CD4-positive, alpha-beta T cell treated with Interleukin-10 for 1 hour (primary cell): ENCODE measurements at places on chromosomes 12 and 14.

- no peak for DNase-seq
Measured at GRCh38 chr12:128951448-128951847, 98.2 kb downstream of the GLT1D1 start.

DNA sequence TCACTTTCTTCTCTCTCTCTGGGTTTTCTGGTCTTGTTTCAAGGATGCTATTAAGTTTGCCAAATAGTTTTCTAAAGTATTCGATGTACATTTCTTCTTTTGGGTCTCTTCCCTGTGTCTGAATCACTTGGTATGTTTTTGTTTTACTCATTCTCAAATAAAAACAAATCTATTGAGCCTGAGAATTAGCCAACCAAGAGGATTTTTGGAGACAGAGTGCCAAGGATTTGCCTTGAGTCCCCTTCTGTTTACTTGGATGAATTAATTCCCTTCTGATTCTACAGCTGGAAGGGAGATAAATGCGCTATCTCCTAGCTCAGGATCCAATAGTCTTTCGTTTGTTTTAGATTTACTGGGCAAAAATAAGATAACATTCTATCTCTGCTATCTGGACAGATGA lies 255.5 kb downstream of the SYT10 start:
- DNase-seq = no peak

GRCh38 chr12:48420039-48420775 lies 52.2 kb upstream of the ANP32D start:
- DNase-seq = no peak

- no peak for DNase-seq
Measured at GRCh38 chr12:51866762-51867161, 18.2 kb upstream of the FIGNL2 start.

DNA sequence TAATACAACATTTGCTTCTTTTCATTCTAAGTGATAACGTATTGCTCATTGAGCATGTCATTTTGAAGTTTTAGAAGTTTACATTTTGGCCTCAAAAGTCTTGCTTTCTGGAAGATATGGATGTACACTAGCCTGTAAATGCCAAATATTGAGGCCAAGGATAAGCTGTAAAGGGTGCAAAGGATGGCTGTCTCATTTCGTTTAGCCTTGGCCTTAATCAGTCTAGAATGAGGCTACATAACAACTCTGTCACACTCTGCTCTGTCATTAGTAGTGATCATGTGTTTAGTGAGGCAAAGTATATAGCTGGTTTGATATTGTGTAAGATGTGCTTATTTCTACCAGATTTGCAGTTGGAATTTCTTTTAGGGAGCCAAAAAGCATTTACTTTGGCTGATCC lies 344.5 kb downstream of the TMTC2 start:
- DNase-seq = no peak

DNA sequence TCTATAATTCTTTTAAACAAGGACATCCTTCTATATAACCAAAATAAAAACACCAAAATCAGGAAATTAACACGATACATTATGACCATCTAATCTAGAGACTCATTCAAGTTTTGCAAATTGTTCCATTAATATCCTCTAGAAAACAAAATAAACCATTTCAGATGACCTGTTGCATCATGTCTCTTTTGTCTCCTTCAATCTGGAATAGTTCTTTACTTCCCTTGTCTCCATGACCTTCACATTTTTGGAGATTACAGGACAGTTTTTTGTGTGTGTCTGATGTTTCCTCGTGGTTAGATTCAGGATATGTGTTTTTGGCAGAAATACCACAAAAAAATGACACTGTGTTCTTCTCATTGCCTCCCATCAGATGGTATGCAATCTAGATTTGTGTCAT lies 12.5 kb upstream of the DCAF4 start:
- no peak for DNase-seq

DNA sequence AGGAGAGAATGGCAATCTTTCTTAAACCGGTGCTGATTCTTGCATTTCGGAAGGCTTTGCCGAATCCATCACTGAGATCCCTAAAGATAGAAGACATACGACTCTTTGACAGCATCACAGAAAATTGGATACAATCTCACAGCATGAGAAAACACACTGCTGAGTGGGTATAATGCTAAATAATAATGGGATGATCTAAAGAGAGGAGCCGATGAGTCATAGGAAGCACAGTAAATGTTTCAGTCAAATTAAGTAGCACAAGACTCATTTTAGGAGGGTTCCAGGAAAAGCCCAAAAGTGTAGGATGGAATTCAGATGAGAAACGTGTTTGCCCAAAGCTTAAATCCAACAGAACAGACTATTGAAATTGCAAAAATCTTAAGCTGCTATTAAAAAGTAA lies 81.7 kb downstream of the CPNE8 start:
- no peak for DNase-seq

- DNase-seq = peak; percentile 45
Measured at GRCh38 chr14:106094654-106095189, 568.3 kb downstream of the TMEM121 start.

- DNase-seq = no peak
Measured at GRCh38 chr12:132847363-132848356, 19.0 kb upstream of the GOLGA3 start.

GRCh38 chr12:110010853-110011723 lies 11.9 kb downstream of the ANKRD13A start:
- peak; percentile 40 for DNase-seq

DNA sequence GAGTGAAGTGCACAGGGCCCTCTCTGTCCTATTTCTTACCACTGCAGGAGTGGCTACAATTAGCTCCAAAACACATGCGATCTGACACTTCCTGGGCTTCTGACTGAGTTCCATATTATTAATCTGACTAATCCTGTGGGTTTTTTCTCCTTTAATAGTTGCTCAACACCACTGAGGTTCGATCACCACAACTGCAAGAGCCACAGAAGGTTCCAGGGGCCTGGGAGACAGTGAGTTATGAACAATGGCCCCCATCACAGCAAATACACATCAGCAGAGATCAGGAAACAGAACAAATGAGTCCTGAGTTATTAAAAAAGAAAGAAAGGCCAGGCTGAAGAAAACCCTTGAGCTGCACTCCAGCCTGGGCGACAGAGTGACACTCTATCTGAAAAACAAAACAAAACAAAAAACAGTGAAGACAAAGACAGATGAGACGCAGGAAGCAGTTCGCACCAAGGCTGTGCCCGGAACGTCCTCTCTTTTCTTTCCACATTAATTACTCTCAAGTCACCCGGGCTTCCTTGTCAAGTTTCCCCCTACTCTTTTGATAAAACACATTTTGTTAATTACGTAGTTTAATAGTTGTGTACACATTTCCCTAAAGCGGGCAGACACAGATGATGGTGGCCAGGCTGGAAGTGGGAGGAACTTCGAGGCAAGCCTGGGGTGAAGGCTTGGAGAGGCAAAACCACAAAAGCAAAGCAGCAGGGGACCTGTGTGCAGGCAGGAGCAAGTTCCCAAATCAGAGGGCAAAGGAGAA lies 42.7 kb downstream of the CDC42BPB start:
- DNase-seq = no peak

GRCh38 chr14:63470962-63471793 lies 72.0 kb downstream of the PPP2R5E start:
- peak; percentile 19 for DNase-seq

DNA sequence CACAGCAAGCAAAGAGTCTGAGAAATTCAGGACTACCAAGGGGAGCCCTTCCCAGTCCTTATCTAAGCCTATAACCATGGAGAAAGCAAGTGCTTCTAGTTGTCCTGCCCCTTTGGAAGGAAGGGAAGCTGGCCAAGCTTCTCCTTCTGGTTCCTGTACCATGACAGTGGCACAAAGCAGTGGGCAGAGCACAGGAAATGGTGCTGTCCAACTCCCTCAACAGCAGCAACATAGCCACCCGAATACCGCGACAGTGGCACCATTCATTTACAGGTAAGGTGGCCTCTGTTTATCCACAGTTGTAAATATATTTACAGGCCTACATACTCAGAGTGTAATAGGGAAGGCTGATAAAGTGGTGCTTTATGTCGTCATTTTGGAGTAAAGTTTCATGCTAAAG lies 176.5 kb downstream of the NAV3 start:
- no peak for DNase-seq

GRCh38 chr12:13283867-13284266 lies 87.3 kb downstream of the EMP1 start:
- DNase-seq = no peak

GRCh38 chr14:54673193-54674045 lies 106.5 kb downstream of the SAMD4A start:
- DNase-seq = no peak

DNA sequence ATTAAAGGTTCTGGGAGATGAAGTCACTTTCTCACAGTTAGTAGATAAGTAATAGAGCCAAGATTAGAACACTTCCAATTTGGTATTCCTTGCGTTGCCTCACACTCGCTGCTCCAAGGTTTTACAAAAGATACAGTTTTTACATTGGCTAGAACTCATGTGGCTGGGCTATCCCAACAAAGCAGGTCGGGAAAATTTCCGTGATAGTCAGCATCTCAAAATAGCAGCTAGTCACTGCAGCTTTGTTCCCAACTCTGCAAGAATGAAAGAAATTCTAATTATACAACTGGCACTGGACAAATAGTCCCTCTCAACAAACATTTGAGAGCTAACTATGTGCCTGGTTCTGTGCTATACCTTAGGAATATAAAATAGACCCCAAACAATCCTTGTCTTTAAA lies 24.6 kb upstream of the PPP1R12A start:
- DNase-seq = no peak

DNA sequence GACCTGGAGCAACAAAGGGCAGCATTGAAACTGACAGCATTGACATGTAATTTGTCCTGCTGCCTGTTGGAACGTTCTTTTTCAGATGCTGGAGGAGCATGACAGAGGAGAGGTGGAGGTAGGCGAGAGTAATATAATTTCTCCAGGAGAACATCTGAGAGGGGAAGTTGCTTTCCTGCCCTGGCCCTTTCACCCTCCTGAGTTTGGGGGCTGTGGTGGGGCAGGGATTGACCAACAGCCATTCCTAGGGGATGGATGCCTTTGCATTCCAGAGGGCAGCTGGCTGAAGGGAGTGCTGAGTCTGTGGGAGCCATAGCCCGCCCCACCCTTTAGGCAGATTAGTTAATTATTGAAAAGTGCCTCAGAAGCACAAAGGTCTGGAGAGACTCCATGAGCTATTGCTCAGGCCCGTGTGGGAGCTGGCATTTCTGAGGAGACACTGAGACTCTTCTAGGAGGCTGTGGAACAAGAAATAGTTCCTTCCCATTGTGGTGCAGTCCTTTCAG lies 73.5 kb downstream of the ARF6 start:
- DNase-seq = no peak

GRCh38 chr12:12745576-12746211 lies 28.5 kb downstream of the CDKN1B start:
- DNase-seq = no peak

DNA sequence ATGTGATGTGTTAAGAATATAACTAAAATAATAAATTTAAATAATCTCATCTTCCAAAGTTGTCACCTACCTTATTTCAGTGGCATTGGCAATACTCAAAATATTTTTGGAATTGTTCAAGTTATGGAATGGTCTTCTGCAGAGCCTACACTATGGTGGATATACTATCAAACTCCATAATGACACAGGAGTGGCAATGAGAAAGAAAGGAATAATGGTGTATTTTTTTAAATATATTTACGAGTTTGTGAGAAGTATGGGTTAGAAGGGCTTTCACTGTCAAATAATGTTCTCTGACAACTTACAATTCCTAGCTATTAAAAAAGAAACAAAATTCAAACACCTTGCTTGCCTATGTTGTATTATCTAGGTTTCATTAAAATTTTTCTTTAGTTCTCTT lies 38.1 kb downstream of the HEATR5A start:
- DNase-seq = no peak

DNA sequence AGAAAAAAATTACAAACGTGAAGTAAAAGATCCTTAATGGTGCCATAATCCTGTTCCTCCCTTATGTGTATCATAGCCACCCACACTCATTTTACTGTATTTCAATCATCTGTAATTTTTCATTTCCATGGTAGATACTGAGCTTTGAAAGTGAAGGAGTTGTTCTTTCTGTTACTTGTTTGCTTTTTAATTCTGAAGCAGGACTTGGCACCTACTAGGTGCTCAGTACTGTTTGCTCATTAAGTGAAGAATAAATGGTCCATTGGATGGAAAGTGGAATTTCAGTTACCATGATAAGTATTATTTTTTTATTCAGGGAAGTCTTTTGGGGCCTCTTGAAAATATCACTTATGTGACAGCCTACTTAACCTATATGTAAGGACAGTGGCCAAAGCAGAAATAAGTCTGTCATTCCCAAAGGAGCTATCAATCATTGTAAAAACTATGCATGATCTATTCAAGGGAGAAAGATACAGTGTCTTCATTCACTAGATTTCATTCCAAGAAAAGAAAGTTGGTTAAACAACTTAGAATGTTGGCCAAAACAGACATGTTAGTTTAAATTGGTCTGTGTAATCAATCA lies 1244.4 kb upstream of the SEL1L start:
- no peak for DNase-seq

DNA sequence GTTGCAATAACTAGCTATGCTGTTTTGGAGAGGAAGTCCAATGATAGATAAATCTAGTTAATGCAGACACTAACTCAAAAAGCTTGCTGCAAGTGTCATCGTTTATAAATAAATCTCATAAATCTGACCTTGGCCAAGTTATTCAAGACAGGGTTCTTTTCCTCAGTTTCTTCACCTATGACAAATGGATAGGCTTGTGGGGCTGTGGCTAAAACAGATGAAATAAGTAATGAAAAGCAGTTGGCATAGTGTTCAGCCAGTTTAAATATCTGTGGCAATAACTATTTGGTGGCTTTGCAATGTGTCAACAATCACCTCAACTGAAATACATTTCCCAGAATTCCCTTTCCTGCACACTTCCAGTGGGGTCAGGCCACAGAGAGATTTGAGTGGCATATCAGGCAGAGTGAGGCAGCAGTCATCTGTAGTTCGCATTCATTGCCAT lies 169.9 kb downstream of the DYRK2 start:
- DNase-seq = no peak

GRCh38 chr12:24798335-24798734 lies 150.6 kb downstream of the BCAT1 start:
- DNase-seq = no peak

- DNase-seq = no peak
Measured at GRCh38 chr14:79690960-79691359, 520.3 kb downstream of the DIO2 start.

- no peak for DNase-seq
Measured at GRCh38 chr14:92958373-92959188, 35.6 kb downstream of the CHGA start.

- peak; percentile 39 for DNase-seq
Measured at GRCh38 chr12:14618983-14619382, 51.3 kb upstream of the PLBD1 start.

- peak; percentile 94 for DNase-seq
Measured at GRCh38 chr14:105180592-105181548, at the start of gene NUDT14. NUDT14 (minus strand) TSS chr14:105181312; CDS start chr14:105181209, 103 bp downstream.
